Activated CD4-positive, alpha-beta T cell treated with anti-CD3 and anti-CD28 coated beads, Interleukin-2, amount 50 U/mL, for 48 hours (primary cell): ENCODE measurements at places on chromosomes 3 and 15.

- no peak for DNase-seq
Observed at GRCh38 chr15:39535466-39535865, 45.4 kb upstream of the THBS1 start.

DNA sequence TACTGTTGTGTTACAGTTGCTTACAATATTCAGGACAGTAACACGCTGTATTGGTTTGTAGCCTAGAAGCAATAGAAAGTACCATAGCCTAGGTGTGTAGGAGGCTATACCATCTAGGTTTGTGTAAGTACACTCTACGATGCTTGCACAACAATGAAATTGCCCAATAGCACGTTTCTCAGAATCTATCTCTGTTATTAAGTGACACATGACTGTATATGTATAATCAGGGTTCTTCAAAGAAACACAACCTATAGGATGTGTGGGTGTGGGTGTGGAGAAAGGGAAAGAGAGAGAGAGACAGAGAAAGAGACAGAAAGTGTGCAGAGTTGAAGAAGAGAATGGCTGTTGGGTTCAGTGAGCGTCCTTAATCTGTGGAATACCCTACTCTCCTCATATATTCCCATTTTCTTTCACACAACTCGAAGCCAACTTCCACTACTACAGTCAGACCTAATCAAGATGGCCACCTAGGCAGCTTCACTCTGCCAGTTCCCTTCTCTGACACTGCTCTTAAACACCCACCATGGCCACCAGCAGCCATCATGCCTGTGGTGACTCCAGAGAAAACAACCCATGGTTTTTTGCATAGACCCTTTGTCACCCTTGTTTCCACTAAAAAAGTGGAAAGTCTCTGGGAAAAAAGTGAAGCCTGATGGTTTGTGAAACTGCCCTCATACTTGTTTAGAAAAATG is 5.8 kb upstream of the PPP4R2 start:
- DNase-seq, result no peak

DNA sequence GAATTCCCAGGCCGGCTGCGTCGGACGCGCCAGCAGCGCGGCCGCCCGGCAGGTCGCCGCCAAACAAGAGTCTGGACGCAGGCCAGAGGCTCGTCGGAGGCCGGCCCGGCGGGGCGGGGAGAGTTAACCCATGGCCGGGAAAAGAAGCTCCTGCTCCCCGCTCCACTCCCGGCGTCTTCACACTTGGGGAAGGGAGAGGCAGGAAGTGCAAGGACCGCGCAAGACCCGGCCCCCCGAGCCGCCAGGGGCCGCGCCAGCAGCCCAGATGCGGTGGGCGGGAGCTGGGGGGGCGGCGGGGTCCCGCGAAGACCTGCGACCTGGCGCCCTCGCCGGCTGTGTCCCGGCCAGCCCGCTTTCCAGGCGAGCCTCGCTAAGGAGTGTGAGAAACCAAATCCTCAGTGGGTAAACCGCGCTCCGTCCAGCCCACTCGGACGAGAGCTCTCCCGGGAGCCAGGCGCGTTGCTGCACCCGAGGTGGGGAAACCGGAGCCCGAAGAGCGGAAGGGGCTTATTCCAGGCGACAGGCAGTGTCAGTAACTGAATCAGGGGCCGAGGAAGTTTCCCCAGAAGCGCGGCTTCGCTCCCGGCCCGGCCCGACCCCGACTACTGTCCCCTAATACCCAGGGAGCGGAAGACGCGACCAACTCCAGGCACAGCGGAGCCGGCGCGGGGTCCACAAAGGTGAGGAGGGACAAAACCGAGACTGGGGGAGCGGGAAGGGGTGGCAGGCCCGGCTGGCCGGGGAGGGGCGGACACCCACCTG is 721 bp downstream of the ADAMTS7 start:
- no peak for DNase-seq

DNA sequence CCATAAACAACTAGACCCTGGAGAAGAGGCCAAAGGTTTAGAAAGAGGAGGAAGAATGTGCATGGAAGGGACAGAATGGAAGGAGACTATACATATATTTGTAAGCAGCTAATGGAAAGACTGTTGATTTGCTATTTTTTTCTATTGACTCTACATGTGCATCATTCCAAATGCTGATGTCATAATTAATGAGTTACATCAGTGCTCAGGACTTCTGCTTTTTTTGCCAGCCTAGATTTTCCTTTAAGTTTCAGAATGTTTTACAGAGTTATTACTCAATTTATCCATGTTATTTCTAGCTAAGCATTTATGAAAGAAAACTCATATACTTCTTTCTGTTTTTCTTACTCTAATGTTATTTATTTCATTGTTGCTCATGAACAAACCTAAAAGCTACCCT is 62.6 kb upstream of the VGLL3 start:
- DNase-seq, result no peak

GRCh38 chr3:156727519-156728205 is 53.3 kb downstream of the TIPARP start:
- DNase-seq, result no peak

GRCh38 chr3:20425138-20425537 is 239.1 kb upstream of the SGO1 start:
- DNase-seq, result no peak
